ENCODE measurements at places on chromosomes 4 and X.
A peak's percentile ranks its signal among the peaks of the same experiment; 100 is the strongest.

- DNase-seq = no peak
Observed at GRCh38 chr4:43567644-43568043, 675.1 kb downstream of the GRXCR1 start.

DNA sequence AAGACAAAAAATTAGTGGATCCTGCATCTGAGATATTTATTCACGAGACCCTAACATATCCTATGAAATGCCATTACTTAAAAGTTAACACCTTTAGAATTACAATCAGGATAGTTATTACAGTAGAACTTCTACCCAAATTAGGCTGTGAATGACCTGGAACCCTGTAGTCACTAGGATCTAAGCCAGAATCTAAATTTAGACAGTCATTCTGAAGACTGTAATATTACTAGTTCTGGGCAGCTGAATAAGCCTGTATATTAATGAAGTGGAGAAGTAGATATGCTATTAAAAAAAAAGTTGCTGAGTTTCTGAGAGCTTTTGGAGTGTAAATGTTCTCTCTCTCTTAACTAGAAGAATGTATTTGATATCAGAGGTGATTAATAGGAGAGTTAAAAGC lies 67.0 kb downstream of the FAM13A start:
- DNase-seq = no peak

DNA sequence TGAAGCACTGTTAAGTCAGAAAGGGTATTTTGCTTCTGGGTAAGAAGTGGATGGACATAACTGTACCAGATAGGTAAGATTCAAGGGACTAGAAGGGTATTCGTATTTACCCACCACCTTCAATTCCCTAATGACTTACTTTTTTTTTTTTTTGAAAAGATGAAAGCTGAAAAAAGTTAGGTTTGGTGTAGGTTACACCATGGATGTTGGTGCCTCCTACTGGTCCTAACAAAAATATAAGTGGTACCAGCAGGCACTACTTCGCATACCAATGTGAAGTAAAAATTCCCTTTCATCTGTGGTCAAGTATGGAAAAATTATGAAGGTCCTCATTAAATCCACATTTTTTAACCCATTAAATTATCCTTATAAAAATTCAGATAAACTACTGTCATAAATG lies 7.2 kb downstream of the ANKRD17 start:
- DNase-seq = no peak

GRCh38 chr4:159606835-159607234 lies 504.0 kb downstream of the RAPGEF2 start:
- no peak for DNase-seq

GRCh38 chr4:182470215-182470614 lies 227.0 kb downstream of the TENM3 start:
- DNase-seq = no peak

GRCh38 chr4:152510349-152511147 lies 25.3 kb downstream of the FBXW7 start:
- DNase-seq = no peak

DNA sequence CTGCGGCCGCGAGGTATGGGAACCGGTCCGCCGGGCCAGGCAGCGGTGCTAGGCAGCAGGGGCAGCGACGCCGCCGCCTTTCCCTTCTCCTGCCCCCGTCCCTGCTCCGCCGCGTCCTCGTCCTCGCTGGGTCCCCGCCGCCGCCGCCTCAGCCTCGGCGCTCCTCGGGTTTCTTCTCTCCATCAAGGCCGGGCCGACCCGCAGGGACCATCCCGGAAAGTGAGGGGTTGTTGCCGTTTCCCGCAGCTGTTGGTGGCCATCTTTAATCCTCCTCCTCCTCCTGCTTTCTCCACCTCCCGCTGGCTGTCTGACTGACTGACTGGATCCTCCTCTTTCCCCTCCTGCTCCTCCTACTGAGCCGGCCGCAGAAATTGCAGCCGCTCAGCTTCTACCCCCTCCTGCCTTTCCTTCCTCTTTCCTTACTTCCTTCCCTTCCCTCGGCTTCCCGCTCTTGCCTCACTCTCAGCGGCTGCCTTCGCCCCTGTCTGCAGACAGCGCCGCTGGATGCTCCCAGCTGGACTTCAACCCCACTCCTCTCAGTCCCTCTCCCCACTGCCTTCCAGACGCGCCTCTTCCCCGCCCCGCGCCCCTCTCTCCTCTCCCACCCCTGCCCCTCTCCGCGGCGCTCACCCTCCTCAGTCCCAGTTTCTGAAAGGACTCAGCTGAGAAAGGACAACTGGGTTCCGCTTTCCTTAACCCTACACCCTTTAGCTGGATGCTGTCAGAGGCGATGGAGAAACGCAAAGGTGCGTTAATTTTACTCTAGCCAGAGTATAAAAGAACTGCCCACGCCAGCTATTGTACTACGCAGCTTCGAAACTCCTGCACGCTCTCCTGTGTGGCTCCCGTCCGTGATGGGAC lies at the start of gene WDFY3:
WDFY3 (minus strand) TSS at position 309 of the 861 bp plus-strand sequence. CDS start 106,099 bp downstream, outside the sequence.
- DNase-seq = peak; percentile 91

GRCh38 chr4:85414972-85415371 lies 60.0 kb upstream of the ARHGAP24 start:
- DNase-seq = no peak

DNA sequence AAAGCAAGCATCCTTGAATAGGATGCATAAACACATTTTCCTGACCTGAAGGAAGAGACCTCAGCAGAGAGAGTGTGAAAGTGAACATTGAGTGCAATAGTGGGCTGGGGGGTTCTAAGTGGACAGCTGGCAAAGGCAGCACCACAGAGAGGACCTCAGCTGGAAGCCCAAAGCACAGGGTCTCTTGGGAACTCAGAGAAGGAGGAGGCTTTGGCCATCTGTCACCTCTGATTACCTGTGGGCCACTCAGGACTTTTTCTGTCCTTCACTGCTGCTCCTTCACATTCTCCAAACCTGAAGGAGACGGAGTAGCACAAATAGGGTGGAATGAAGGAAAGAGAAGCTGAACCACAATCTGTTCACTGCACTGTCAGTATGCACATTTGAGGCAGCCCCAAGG lies 37.9 kb upstream of the FAT4 start:
- no peak for DNase-seq

DNA sequence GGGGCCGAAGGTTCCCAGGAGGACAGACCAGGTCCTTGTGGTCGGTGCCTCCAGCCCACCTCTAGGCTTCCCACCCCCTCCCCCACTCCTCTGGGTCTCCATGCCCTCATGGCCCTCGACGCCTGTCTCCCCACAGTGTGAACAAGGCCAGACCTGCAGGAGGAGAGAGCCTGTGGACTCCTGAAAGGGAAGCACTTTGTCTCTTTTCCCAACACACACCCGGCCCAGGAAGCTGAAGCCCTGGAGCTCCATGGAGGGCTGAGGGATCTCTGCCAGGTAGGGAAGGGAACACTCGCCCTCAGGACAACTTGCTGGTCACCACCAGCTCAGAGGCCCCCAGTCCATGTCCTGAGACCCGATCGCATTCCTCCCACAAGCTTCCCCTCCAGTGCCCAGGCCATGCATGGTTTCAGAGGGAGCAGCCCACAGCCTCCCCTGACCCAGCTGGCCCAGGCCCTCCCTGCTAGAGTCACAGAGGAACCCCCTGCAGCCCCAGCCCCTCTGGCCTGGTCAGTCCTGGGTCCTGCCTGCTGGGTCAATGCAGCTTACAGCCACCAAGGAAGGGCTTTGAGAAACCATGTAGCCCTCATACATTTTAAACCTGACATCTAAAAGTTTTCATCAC lies 60.8 kb downstream of the ABLIM2 start:
- DNase-seq = no peak

GRCh38 chr4:72768364-72768763 lies 199.3 kb upstream of the ADAMTS3 start:
- no peak for DNase-seq

DNA sequence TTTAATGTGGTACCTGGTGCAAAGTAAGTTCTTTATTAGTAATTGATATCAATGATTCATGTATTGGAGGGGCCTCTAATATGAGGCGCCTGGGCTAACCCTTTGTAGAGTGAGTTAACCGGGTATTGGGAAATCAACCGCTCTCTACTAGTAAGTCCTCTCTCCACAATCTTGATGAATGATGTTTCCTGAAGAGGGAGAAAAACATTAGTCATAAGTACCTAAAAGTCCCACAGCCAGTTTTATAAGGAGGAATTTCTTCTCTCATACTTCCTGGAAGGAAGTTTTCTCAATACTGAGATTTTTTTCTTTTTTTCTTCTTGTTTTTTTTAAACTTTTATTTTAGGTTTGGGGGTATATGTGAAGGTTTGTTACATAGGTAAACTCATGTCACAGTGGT lies 62.3 kb downstream of the AGTR2 start:
- no peak for DNase-seq

- DNase-seq = no peak
Observed at GRCh38 chrX:142036116-142036515, 132.4 kb downstream of the MAGEC1 start.

GRCh38 chrX:150486011-150486410 lies 82.4 kb upstream of the MTM1 start:
- peak; percentile 63 for DNase-seq

- DNase-seq = no peak
Observed at GRCh38 chrX:134294548-134294947, 57.6 kb downstream of the CCDC160 start.

- no peak for DNase-seq
Observed at GRCh38 chrX:1170243-1170642, 42.2 kb downstream of the CRLF2 start.
